A549 (cell line): ENCODE measurements at places on chromosomes 7 and 10.

DNA sequence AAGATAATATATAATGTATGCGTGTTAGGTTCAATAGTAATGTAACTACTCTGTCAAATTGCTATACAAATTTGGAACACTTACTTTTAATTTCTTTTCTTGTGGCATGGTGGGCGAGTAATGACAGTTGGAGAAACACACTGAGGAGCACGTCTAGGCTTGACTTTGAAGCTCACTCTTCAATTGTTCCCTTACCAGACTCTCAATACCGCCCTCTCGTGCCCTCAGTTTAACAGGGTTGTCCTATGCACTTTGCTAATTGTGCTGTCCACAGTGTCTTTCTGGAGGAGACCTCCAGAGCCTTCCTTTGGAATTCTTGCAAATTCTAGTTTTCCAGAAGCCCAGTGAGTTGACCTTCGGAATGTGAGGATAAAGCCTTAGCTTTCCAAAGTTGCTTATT is 107.2 kb upstream of the RELN start:
- DNase-seq: peak; percentile 8

GRCh38 chr7:93249491-93250148 is 17.5 kb downstream of the VPS50 start:
- no peak for DNase-seq

DNA sequence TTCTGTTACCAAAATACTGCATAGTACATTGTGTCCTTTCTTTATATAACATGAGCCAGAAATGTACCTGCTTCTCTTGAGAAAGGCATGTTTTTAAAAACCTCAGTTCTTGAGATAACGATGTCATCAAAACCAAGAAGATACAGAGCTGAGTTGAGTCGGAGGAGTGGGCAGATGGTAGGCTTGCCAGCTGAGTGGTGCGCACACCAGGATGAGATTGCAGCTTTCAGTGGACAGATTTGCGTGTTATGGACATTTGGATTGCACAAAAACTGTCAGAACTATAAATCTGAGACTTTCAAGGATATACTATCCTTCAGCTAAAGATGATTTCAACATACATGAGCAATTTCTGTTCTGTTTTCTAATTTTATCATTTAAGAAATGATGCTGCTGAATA is 25.0 kb downstream of the PRKAR2B start:
- no peak for DNase-seq

DNA sequence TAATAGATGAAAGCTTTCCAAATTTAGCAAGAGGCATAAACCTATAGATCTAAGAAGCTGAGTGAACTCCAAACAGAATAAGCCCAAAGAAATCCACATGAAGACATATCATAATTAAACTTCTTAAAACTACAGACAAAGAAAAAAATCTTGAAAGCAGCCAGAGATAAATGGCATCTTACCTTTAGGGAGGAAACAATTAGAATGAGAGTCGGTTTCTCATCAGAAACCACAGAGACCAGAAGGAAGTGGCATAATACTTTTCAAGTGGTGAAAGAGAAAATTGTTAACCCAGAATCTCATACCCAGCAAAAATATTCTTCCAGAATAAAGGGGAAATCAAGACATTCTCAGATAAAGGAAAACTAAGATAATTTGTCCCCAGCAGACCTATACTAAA is 98.9 kb upstream of the NANOS1 start:
- DNase-seq: no peak

- no peak for DNase-seq
Observed at GRCh38 chr7:146772601-146773000, 656.0 kb downstream of the CNTNAP2 start.

DNA sequence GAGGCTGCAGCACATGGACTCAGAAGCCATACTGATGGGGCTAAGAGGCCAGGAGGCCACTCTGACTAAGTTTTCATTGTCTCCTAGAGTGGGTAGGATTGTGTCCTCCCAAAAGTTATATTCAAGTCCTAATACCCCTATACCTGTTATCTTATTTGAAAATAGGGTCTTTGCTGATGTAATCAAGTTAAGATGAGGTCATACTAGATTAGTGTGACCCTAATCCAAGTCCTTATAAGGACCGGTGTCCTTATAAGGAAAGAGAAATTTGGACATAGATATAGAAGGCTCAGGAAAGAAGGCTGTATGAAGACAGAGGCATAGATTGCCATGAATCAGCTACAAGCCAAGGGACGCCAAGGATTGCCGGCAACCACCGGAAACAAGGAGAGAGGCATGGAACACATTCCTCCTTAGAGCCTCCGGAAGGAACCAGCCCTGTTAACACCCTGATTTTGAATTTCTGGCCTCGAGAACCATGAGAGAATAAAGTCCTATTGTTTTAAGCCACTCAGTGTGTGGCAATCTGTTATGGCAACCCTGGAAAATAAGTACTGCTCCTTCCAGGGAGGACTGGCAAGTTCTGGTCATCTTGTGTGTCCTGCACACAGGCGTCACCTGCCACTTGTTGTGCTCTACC is 157.0 kb downstream of the EMX2 start:
- no peak for DNase-seq

- no peak for DNase-seq
Observed at GRCh38 chr7:96269246-96269994, 52.5 kb downstream of the SLC25A13 start.

DNA sequence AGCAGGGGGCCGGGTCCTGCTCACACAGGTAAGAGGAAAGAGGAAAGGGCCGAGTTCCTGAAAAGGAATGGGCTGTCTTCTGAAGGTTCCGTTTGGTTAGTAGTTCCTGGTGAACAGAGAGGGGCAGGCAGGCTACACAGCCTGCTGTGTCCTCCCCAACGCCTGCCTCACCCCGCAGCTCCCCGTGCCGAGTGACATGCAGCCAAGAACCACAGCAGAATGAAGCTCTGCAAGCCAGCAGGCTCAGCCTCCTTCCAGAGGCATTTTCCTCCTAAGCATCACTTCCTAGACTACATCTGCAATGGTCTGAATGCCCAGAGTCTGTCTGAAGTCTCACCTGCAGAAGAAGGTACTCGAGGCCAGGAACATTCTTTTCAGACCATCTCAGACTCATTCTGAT is 202.4 kb upstream of the TCERG1L start:
- no peak for DNase-seq

DNA sequence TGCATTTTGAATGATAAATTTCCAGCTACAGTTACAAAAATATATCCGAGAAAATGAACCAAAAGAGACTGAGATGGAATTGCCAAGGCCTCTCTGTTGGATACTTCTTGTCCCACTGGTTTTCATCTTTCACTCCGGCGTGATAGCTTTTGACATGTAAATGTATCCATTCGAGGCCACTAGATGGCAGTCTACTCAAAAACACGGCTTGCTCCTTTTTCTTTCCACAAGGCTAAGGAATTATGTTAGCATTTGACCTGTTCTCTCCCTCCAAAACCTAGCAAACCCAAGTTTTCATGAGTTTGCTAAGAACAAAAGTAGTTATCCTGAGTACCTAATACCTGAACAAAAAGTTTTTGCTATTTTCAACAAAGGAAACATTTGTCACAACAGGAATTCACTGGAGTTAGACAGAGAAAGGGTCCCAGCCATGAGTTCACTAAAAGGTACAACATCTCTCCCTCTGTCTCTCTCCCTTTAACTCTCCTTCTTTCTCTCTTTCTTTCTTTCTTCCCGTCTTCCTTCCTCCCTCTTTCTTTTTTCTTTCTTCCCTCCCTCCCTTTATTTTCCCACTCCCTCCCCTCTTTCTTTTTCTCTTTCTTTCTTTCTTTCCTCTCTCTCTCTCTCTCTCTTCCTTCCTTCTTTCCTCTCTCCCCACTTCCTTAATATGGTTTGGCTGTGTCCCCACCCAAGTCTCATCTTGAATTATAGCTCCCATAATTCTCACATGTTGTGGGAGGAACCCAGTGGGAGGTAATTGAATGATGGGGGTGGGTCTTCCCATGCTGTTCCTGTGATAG is 207.9 kb upstream of the MYO3A start:
- DNase-seq: peak; percentile 66

GRCh38 chr7:133562621-133563020 is 309.7 kb downstream of the EXOC4 start:
- no peak for DNase-seq

DNA sequence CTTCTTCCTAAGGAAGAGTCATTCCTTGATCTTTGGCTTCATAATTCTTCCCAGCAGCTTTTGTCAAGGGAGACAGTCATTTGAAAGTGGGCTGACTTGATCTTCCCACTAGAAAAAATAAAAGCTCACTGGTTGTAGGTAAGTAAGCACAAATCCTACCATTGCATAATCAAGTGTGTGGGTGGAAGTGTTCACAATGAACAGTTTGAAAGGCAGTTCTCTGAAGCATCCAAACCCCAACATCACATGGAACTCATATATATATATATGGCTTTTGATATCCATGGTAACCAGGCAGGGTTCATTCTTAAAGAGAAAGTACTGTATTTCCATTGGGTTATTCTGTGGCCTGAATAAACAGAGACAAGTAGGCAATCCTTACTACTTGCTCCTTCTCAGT is 51.6 kb downstream of the ARMH3 start:
- DNase-seq: no peak

- no peak for DNase-seq
Observed at GRCh38 chr10:13201132-13201531, 33.0 kb downstream of the UCMA start.

- no peak for DNase-seq
Observed at GRCh38 chr10:62818426-62819011, 2.4 kb upstream of the EGR2 start.

GRCh38 chr7:99835189-99835588 is 7.4 kb downstream of the CYP3A43 start:
- DNase-seq: no peak

DNA sequence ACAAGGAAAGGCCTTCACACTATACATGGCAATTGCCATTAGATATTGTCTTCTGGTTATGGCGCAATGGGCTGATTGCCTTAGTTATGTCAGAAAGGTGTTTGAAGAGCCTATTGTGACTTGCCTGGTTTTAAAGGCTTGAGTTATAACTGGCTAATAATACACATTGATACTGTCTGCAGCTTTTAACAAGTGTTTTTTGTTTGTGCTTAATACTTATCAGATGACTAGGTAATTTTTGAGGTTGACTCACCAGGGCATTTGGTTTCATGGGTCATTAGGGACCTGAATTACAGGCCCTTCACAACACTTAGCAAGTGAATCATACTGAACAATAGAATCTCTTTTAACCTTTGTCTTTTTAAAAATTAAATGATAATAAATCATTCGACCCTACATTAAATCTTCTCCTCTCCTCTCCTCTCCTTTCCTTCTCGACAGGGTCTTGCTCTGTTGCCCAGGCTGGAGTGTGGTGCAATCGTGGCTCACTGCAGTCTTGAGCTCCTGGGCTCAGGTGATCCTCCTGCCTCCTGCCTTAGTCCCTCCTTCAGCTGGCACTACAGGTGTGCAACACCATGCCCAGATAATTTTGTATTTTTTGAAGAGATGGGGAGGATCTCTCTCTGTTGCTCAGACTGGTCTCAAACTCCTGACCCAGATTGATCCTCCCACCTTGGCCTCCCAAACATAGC is 196.3 kb downstream of the JCAD start:
- DNase-seq: no peak

DNA sequence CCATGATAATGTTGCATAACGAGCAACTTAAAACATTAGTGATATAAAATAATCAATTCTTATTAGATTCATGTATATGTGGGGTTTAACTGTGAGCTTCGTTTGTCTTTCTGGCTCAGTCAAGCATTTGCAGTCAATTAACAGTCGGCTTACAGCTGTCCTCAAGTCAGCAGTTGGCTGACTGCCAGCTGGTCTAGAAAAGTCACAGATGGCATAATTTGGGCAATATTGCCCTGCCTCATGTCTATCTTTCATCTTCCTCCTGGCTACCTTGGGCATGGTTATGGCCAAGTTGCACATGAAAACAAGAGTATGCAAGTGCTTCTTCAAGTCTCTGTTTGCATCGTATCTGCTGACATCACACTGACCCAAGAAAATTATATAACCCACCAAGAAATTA is 186.1 kb upstream of the ZWINT start:
- no peak for DNase-seq

DNA sequence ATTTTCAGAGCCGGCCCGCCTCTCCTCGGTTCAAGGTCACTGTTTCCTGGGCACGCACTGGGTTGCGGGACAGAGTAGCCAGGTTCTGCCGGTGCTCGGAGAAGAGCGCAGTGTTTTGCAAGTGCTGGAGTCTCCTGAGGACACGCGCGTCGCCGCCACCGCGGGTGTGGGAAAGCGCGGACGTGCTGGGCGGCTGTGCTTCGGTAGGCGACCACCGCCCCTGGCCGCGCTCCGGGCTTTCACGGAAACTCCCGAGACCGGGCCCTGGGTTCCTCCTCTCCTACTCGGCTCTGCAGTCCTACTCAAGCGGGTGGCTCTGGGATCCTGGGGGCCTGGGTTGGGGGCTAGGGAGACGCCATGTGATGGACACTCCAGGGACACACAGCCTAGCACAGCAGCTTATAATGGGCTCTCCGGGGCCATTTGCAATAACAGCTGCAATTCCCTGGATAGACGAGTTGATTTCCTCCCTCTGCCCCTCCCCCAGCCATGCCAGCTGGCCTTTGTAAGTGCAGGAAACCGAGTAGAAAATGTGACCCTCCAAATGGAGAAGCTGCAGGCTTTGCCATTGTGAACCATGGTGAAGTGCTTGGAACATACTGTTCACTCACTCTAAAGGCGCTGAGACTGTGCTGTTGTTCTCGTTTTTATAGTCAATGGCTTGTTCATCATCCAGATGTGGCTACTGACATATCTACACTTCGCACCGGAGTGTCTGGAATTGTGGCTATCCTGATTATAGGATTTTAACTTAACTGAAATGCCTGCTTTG is 2.1 kb downstream of the FRAT1 start:
- no peak for DNase-seq

DNA sequence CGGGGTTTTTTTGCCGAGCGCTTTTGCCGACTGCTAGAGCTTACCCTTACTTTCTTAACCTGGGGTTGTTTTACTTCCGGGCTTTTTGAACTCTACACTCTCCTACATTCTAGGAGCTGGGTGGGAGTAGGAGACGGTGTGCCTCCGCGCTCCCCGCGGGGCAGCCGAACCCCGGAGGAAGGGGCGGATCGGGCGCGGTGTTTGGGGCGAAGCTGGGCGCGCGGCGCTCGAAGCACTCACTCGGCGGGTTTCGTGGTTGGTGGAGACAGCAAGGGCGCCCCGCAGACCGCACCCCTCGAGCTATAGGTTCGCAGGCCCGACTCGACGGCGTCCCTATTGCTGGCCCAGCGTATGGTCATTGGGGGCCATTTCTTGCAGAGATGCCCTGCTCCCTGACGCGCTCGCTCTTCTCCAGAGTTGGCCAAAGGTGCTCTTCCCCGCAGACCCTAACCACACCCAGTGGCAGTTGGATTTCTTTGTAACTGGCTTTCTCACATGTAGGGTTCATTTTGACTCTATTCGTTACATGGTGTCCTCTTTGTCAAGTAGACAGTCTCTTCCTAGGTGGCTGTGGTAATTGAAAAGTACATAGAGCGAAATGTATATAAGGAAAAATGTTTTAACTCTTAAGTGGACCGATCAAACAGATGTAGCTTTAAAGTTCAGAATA is 364 bp downstream of the ZNF518A start:
- peak; percentile 82 for DNase-seq

- no peak for DNase-seq
Observed at GRCh38 chr7:113392841-113393540, 274.6 kb upstream of the SMIM30 start.

DNA sequence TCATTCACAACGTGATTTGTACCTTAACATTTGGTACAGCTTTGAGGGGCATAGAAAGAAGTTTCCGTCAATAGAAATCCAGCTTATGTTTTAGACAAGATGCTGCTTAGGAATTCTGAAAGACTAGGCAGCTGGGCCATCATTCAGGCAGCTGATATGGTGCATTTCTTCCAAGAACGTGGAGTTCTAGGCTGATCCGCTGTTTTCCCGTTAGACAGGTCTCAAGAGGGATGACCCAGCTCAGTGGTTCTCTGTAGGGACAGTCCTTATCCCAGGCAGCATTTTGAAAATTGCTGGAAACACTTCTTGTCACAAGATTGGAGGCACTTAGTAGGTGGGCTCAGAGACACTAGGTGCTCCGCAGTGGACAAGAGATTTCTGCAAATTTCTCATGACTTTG is 242.7 kb upstream of the FOXK1 start:
- DNase-seq: no peak
